ENCODE measurements at places on chromosomes 4 and X. TPM values are rescaled to one million over a fixed set of nuclear protein-coding genes. Genes with fewer than 3 reads are reported as not detected.

DNA sequence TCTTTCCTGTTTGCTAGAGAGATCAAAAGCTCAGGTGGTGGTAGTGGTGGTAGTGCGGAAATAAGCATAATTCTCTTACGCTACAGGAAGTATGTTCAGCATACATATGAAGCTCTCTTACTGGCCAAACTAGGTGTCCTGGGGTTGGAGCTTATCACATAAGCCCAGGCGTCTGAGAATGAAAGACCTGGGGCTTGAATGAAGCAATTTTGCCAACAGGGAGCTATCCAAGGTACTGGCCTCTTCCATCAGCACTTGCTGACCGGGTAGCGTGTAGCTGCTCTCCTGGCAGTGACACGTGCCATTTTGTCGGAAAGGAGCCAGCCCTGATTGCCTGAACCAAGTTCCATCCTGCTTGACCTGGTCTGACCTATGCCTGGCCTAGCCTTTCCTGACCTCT, 65.9 kb upstream of the HPF1 start:
- DNase-seq: peak; percentile 65

DNA sequence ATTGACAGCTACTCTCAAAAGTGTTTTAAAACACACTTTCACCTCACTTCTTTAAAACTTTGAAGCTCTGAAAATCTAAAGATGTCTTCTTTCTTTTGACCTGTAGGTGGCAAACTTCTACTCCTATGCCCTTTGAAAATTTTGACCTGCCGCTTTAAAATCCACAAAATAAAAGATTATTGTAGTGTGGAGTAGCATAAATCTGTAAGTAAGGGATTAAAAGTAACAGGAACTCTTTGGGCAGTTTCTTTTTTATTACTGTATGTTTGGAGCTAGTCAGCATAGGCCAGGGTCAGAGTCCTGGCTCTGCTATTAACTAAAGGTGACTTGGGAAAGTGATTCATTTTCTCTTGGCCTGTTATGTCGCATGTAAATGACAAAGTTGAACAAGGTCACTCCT, 25.5 kb downstream of the BBS12 start:
- no peak for DNase-seq

GRCh38 chr4:133921280-133922195, 280.1 kb downstream of the PABPC4L start:
- no peak for DNase-seq

- DNase-seq: no peak
These were observed 5.9 kb upstream of the XPNPEP2 start for GRCh38 chrX:129732857-129733256.

DNA sequence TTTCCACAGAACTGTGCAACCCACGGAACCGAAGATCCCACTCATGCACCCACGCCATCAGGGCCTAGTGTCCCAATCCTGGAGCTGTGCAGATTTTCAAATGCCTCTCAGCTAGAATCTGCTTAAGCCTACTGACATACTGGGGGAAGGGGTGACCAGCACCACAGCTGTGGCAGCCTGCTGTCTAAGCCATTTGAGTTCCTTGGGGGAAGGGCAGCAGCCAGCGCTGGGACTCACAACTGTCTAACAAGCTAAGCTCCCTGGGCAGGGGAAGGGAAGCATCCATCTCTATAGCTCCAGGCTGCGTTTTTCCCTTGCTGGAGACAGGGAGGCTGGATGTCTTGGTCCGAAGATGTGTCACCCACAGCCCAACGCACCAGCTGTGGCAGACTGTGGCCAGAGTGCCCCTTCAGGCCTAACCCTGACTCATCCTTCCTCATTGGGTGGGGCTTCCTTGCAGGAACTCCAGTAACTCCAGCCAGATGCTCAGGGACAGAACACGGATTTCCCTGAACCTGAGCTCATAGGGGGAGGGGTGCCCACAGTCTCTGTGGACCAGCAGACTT, 194.8 kb downstream of the CHRDL1 start:
- DNase-seq: no peak

DNA sequence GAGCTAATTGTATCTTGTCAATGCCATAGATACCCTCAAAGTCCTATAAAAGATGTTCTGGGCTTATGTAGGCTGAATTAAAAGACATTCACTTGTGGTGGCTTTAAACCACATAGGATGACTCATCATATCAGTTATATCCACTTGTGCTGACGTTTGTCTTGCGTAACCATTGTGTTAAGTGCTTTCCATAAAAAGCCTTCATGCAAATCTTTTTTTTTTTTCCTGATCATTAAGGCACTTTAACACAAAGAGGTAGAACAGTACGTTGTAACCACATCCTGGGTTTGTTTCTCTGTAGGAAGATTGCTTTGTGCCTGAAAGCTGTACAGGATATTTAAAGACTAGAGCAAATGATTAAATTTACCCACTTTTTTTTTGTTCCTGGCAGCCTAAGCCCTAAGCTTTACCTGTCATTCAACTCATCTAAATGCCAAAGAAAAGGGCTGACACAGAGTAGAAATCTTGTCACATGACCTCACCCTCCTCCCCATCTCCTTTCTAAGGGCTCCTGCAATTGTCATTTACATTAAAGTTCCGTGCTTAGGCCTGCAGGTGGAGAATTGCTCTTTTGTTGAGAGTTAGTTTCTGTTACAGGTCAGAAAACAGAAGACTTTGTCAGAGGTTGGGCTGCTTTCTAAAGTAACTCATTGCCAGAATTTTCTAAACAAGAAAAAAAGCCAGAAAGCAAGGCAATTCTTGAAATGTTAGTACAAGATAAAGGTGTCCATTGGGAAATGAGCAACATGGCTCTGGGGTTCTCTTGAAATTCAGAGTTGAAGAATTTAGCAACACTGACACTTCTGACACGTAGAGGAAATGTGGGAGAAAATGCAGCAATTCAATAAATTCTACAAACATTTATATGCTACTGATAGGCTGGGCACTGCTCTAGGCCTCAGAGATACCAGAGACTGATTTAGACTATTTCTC, 555.6 kb downstream of the PPARGC1A start:
- DNase-seq: no peak

- DNase-seq: no peak
These were observed 120.2 kb upstream of the PSAPL1 start for GRCh38 chr4:7554905-7555304.

- no peak for DNase-seq
These were observed 2.6 kb downstream of the GPRIN3 start for GRCh38 chr4:89305028-89305427.

- DNase-seq: no peak
These were observed 136.3 kb downstream of the HS6ST2 start for GRCh38 chrX:132821974-132822633.

PNMA5 gene
- 0.21 TPM for polyA plus RNA-seq

MND1 gene
- 16.9 TPM for polyA plus RNA-seq

DCHS2 gene
- polyA plus RNA-seq: 4.9 TPM

DMRTC1B gene
- polyA plus RNA-seq: 4.6 TPM

DKK2 gene
- 1.8 TPM for polyA plus RNA-seq

USP17L17 gene
- polyA plus RNA-seq: not detected

GAGE12J gene
- not detected for polyA plus RNA-seq

EDA gene
- 6.1 TPM for polyA plus RNA-seq

AFM gene
- 12.2 TPM for polyA plus RNA-seq

PRSS12 gene
- 7.7 TPM for polyA plus RNA-seq

Data from right renal cortex interstitium (tissue), 3 donors.